Stimulated activated CD4-positive, alpha-beta T cell treated with anti-CD3 and anti-CD28 coated beads, Interleukin-15, amount 100 ng/mL, for 1 hour (primary cell): ENCODE measurements at places on chromosomes 2 and 18.

GRCh38 chr2:100425573-100426383 is 8.3 kb upstream of the CHST10 start:
- no peak for DNase-seq

DNA sequence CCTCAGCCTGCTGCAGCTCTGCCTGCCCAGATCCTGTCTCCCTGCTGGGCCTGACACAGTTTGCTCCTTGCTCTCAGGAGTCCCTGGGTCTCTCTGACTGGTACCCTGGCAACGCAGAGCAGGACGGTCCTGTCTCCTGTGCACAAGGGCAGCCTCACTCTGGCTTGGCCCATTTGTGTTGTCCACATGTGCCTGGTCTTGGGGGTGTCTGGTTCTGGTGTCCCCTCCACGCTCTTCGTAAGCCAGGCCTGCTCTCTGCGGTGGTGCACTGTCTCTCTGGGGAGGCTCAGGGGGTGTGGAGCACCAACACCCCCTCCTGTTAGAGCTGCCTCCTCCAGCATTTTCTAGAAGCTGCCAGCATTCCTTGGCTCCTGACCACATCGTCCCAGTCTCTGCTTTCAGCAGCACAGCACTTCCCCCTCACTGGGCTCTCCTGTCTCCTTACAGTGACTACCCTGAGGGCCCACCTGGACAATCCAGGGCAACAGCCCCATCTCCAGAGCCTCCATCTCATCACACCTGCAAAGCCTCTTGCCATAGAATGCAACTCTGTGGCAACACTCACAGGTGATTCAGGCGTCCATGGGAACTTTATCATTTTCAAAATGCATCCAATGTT is 235.6 kb upstream of the HS6ST1 start:
- no peak for DNase-seq

DNA sequence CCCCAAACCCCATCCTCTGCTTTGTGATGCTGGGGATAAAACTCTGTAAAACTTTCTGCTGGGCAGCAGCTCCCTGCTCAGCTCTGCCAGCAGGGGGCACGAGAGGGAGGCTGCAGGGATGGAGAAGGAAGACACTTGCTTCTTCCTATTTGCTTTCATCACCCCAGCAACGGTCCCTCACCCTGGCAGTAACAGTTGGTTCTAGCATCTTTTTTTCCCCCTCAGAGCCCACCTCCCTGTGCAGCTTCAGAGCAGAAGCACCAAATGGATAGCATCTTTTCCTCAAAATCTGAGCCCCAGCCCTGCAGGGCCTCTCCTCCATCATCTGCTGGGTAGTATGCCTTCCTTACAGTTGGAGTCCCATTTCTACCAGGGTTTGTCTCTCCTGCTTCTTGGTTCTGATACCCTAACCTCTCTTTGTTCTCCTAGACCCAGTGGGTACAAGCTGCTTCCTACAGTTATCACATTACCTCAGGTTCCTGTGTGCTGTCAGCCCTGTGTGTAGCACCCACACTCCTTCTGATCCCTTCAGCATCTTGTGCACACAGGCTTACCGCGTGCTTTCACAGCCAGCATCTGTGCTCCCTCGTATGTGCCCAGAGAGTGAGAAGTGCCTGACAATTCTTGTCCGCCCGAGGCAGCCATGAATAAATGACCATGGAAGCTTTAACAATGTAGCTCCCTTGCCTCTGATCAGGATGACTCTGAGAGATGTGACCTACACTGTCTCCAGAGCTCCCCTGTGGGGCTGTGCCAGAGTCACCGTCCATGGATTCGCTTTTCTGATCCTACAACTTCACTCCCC is 14.5 kb downstream of the CKAP2L start:
- DNase-seq, result peak; percentile 75

- DNase-seq, result no peak
These were observed 423.7 kb upstream of the ZNF804A start for GRCh38 chr2:184174493-184175104.

DNA sequence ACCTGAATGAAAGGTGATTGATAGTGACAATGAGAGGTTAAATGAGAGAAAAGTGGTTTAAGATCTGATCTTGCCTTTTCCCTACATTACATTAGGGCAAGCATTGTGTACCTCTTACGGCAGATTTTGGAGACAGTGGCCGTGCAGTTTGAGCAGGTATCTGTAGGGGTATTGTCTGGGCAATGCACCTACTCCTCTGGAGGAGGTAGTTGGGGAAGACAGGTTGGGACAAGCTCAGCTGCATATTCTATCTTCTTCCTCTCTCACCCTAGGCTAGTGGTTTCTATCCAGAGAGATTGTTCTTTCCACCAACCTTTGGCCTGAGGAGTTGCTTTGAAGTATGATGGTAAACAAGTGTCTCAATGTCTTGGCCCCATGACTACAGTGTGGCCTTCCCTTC is 323.2 kb downstream of the CYP26B1 start:
- DNase-seq, result no peak

- DNase-seq, result no peak
These were observed 355.0 kb upstream of the KLHL29 start for GRCh38 chr2:23029951-23030350.

DNA sequence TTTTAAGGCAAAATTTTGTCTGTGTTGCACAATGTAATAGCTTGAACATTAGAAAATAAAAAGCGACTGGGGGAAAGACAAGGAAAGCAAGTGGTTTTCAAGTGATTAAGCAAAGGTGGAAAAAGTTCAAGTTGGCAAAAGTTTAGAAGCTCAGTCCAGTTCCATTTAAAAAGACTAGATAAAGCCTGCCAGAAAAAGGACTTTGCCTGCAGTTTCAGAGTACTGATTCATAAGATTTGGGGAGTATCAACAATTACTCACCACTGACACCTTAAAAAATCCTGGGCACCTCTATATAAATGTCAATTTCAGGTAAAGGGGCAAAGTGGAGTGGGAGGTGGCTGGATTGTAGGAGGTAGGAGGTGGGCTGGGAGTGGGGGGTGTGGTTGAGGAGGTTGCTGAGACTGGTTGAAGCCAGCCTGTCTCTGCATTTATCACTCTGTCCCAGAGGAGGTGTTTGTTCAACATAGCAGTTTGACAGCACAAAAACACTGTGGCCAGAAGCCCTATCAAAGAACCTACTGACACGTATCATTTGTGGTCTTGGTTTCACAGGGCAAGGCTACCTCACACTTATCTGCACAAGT is 14.6 kb downstream of the ZEB2 start:
- DNase-seq, result no peak

DNA sequence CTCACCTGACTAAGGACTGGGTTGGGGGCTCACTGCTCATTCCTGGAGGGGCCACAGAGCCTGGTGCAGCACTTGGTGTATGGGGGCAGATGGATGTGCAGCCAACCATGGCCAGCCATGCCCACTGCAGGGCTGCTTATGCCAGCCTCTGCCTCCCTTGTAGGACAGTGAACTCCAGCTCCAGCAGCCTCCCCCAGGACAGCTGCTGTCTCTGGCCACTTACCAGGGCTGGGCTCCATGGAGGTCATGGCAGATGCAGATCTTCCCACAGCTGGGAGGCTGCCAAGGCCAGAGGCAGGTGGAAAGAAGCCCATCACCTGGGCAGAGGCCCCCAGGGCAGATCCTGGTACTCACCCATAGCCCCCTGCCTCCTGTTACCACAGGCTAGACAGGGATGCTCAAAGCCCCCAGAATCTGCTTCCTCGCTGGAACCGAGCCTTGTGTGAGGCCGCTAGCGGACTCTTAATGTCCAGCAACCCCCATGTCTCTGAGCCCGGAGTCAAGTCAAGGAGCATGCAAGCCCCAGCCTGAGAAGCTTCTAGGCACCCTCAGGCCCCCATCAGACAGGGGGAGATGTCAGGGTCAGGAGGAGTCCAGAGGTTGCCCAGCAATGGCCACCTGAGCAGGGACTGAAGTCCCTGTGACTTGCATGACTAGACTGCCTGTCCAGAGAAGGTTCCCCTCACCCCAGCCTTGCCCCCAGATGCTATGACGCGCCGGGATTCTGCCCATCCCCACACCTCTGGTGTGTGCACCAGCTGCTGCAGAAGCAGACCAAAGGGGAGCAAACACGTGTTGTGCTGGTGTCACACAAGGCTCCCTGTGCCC is 123.6 kb downstream of the TWIST2 start:
- DNase-seq, result no peak

- no peak for DNase-seq
These were observed 1028.6 kb upstream of the ZEB2 start for GRCh38 chr2:145548479-145548878.

- DNase-seq, result no peak
These were observed 56.3 kb upstream of the ACMSD start for GRCh38 chr2:134782107-134782506.

- no peak for DNase-seq
These were observed 321.1 kb downstream of the PIK3C3 start for GRCh38 chr18:42275949-42276730.

- DNase-seq, result no peak
These were observed 1080.8 kb upstream of the DDX18 start for GRCh38 chr2:116733699-116734098.

GRCh38 chr18:25171334-25171733 is 180.6 kb downstream of the ZNF521 start:
- no peak for DNase-seq

- DNase-seq, result no peak
These were observed 11.2 kb downstream of the HAAO start for GRCh38 chr2:42781181-42781580.

DNA sequence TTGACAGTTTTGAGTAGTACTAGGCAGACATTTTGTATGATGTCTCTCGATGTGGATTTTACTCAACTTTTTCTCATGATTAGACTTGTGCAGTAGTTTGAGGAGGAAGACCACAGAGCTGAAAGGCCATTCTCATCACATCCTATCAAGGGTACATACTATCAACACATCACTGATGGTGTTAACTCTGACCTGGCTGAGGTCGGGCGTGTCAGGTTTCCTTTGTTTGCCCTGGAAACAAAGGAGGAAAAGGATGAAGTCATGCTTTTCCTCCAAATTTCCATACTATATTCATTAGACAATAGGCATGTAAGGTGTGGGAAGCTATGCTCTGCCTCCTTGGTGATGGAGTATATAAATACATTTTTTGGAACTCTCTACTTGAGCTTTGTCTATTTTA is 211.1 kb downstream of the DSEL start:
- no peak for DNase-seq

DNA sequence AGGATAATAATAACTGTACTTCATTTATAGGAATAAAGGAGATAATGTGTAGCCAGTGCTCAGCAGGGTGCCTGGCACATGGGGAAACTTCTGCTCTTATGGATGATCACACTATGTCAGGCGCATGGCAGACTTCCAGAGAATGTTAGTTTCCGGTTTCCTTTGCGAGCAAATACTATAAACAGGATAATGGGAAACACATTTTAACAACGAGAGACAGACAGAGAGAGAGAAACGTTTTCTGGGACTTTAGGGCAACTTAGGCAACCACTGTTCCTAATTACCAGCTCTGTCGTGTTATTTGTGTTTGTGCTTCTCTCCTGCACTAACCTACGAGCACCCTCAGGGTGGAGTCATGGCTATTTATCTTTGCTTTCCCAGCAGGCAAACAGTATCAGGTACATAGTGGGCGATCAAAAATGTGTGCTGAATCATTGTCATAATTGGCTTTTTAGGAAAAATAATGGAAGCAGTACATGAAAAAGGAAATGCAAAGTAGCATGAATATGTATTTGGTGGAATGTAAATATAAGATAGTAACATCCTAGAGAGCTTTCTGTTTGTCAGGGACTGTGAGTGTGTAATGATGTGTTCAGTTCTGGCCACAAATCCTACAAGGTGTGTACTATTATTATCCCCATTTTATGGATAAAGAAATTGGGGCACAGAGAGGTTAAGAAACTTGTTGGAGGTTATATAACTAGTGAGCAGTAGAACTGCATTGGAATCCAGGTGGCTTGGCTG is 36.8 kb upstream of the IGFBP2 start:
- DNase-seq, result no peak

DNA sequence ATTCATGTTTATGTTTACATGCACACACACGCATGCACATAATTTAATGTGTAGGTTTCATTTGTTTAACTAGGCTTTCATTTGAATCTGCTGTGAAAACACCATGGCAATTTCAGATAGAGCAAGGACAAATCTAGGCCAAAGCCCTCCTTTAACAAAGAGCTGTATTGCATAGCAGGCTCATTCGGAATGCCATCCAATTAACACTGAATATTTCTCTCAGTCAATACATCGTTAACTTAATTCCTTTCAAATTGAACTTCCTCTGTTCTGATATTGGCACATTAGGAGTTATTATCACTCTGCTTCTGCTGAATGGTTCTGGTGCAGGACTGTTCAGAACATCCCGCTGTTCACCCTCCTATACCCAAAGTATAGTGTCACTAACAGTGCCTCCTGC is 435.1 kb upstream of the CDH20 start:
- no peak for DNase-seq

DNA sequence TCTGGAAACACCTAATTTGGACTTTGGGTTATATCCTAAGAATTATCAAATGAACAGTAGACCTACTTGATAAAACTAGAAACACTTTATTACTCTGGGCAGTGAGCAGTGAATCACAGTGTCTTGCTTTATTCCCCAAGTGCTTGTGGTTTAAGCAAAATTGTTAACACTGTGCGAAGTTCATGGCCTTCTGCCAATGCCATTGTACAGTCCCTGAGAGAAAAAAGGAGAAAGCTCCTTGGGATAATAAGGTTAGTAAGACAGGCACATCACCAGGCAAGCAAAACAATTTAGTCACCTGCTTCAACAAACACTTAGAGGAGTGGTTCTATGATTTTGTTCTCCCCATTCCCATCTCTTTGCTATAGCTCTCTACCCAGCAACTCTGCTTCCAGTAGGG is 39.8 kb downstream of the ADCYAP1 start:
- DNase-seq, result no peak

GRCh38 chr18:390741-391478 is 109.6 kb downstream of the COLEC12 start:
- no peak for DNase-seq

DNA sequence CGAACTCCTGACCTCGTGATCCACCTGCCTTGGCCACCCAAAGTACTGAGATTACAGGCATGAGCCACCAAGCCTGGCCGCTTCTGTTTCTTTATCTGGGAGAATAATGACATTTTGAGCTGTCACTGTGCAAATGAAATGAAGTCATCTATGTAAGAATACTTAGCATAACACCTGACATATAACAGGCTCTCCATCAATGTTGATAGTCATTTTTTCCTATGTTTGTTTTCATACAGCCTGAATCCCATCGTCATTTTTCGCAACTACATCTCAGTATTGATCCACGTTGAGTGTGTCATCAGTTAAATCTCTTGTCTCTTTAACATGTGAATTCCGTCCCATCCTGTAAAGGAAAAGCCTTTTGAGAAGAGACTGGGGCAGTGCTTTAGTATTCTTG is 6.4 kb upstream of the CAPN14 start:
- DNase-seq, result no peak
